ENCODE measurements at places on chromosomes 6 and 20.
A peak's percentile ranks its signal among the peaks of the same experiment; 100 is the strongest.

DNA sequence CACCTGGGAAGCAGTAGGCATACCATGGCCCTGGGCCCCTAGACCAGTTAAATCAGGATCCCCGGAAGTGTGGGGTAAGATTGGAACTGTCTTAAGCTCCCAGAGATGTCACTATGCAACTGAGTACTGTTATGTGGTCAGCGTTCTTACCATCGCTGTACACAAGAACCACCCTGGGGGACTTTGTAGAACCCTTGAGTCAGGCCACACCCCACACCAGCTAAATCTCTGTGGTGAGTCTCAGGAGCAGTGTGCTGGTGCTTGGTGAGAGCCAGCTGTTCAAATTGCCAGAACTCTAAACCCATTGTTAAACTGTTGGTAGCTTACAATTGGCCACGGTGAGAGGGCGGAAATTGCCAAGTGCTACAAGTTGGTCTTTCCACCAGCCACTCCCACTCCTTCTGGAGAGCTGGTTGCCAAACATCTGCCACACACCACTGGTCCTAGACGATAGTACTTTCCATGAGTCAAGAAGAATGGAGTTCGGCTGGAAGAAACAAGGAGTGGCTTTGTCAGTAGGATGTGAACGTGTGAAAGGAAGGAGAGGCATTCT is 80.5 kb upstream of the SYNDIG1 start:
- DNase-seq = no peak

- DNase-seq = peak; percentile 69
Observed at GRCh38 chr6:31795616-31796298, at the start of gene VARS1. Gene VARS1 (minus strand): TSS chr6:31795752. CDS start chr6:31795217, 535 bp downstream.

DNA sequence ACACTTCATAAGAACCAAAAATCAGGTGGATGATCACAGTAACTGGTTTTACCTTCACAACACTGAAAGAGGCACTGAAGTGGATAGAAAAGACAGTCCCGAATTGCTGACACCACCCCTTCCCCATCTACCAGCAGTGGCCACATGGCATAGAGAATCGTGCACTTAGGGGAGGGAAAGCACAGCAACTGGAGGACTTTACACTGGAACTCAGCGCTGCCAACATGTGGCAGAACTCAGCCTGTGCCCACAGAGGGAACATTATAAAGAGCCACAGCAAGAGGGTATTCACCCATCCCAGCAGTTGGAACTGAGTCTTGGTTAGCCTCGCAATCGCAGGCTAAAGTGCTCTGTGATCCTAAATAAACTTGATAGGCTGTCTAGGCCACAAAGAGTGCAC is 6.5 kb upstream of the KIAA1586 start:
- peak; percentile 4 for DNase-seq

GRCh38 chr20:10739566-10739965 is 65.8 kb upstream of the JAG1 start:
- no peak for DNase-seq

DNA sequence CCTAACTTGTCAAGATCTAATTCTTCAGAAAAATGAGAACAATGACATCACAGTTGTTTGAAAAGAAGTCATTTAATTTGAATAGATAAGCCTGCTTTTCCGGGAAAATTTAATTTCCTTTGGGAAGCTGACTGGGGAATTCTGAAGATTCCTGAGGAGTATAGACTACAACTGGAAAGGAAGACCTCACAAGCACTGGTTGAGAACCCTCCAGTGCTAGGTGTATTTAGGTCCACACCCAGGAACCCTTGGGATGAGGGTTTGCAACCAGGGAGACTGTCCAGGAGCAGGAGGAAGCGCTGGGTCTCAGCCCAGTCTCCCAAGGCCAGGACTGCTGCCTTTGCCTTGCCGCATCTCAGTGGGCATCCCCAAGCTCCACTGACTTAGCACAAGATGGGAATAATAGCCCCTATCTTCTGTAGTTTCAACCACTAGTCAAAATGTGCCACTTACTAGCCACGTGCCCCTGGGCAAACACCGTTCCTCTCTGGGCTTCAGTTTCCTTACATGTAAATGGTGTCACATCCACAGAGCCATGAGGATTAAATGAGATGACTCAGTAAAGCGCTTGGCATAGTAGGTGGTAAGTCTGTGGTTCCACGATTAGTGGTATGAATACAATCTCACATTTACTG is 6.9 kb upstream of the CD93 start:
- DNase-seq = no peak

DNA sequence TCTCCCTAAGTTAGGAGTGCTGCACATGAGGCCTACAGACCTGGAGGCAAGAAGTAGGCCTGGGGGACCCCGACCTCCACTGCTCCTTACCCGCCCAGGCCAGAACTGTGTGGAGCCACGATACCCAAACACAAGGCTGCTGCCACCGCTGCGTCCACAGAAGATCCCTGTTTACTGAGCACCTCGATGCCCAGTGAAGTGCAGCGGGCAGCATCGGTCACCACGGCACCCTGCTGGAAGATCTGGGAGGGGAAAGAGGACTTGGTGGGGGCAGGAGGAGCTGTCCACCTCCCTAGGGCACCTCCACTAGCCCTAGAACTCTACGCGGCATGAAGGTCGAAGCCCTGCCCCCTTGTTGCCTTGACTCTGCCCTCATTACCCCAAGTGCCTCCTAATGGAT is 9.9 kb downstream of the GGT7 start:
- no peak for DNase-seq

GRCh38 chr6:155116571-155116910 is 121.4 kb downstream of the TIAM2 start:
- DNase-seq = no peak

GRCh38 chr6:36038120-36038876 is 10.7 kb downstream of the MAPK14 start:
- DNase-seq = no peak

DNA sequence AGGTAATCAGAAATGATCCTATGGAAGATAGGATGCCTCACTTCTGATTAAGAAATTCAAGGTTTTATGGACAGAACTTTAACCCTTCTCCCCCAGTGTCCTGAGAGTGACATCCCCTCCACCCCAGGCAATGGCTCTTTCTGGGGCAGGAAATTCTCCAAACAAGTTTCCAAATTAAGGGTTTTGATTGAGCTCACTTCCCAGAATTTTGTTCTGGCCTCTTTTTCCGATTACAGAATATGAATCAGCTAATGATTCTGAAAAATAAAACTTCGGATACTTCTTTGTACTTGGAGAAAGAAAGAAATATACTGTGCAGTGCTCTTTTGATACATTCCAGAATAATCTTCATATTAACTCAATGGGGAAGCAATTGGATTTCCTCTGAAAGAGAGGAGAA is 32.8 kb upstream of the TASP1 start:
- no peak for DNase-seq

DNA sequence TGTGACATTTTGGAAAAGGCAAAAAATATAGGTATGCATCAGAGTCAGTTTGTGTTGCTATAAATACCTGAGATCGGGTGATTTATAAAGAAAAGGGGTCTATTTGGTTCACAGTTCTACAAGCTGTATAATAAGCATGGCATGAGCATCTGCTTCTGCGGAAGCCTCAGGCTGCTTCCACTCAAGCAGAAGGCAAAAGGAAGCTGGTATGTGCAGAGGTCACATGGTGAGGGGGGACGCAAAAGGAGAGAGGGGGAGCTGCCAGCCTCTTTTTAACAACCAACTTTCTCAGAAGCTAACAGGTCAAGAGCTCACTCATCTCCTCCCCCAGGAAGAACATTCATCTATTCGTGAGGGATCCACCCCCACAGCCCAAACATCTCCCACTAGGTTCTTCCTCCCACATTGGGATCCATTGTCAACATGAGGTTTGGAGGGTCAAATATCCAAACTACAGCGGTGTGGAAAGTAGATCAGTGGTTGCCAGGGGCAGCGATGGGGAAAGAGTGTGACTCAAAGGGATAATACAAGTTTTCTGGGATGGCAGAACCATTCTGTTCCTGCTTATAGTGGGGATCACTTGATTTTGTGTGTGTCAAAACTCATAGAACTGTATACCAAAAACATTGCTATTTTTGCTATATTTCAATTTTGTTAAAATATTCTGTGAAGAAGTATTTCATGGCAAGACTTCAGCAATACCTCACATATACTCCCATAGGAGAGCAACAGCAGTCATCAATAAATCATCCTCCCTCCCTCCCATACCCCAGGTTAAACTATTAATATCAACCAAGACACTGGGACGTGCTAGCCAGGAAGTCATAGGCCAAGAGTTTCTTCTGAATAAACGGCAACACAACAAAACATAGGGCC is 9.9 kb upstream of the FAM50B start:
- DNase-seq = no peak

DNA sequence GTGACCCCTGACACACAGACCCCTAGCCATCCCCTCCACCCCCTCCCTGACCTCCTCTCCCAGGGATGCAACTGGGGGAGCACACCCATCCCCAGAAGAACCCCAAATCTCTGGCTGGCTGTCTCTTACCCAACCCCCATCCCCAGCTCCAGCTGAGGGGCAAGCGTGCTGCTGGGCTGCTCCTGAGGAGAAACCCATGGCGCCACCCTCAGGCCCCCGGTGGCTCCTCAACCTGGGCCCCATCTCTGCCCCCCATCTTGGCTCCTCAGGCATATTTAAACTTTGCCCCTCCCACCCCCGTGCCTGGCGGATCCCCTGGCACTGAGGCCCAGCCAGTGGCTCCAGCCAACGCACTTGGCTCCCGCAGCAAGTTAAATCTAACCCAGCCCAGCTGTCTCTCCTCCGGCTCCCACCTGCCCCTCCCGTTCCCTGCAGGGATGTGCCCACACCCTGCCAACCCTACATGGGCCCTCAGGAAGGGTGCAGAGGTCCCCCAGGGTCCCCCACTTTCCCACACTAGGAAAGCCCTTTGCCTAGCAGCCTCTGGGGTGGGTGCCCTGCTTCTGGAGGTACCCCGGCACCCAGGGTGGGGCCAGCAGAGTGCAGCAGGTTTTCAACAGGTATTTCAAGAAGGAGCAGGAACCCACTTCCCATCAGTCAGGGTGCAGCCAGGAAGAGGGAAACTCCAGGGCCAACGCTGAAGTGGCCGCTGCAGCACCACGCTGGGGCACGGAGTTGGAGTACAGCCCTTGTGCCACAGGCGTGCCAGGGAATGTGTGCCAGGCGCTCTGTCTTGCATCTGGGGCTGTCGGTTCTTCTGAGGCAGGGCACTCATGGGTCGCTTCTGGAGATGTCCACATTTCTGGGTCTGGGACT is 5.3 kb upstream of the OSBPL2 start:
- no peak for DNase-seq

DNA sequence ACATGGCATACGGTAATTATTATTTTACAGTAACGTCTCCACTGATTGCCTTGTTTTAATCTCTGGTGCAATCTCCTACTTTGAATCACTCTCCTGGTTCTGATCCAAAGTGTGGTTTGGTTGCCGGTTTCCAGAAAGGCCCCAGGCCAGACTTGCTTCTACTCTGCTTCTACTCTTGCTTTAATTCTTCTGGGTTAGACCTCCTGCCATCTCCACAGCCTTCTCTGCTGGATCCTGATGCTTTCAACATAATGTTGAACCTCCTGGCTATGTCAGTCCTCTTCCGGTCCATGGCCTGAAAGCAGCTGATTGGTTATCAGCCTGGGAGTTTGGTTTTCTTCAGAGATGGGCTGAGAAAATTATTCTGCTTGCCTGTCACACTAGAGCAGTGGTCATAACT is 266.5 kb upstream of the RIMS1 start:
- no peak for DNase-seq

- DNase-seq = no peak
Observed at GRCh38 chr6:131642987-131643611, 6.0 kb downstream of the ENPP3 start.

DNA sequence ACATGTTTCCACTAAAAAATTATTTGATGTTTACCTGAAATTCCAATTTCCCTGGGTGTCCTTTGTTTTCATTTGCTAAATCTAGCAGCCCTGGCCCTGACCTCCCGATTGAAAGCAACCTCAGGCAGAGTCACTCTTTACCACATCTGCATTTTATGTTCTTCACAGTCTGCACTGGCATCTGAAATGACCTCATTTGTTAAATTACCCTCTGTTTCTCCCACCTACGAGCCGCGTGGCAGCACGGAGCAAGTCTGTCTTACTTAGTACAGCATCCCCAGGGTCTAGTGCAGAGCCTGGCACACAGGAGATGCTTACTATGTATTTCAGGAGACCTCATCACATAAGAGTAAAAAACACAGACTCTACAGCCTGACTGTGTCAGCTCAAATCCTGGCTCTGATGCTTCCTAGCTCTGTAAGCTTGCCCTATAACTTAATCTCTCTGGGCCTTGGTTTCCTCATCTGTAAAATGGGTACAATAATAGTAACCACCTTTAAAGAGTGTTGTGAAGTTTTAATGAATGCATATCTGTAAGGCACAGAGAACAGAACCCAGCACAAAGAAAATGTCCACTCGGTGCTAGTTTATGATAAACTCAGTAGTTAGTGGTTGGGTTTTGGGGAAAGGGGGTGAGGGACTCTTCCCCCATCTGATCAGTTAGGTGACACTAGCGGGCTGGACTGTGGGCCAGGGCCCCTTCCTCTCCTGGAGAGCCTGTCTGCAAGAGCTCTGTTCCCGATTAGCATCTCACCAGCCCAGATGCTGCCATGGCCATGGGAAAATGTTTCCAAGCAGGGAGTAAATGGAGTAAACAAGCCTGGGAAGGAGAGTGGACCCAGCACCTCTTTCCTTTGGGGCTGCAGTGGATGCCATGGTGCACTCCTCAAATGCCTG is 88.2 kb downstream of the PREX1 start:
- DNase-seq = no peak

- DNase-seq = no peak
Observed at GRCh38 chr6:88908598-88909548, 54.5 kb downstream of the RNGTT start.

DNA sequence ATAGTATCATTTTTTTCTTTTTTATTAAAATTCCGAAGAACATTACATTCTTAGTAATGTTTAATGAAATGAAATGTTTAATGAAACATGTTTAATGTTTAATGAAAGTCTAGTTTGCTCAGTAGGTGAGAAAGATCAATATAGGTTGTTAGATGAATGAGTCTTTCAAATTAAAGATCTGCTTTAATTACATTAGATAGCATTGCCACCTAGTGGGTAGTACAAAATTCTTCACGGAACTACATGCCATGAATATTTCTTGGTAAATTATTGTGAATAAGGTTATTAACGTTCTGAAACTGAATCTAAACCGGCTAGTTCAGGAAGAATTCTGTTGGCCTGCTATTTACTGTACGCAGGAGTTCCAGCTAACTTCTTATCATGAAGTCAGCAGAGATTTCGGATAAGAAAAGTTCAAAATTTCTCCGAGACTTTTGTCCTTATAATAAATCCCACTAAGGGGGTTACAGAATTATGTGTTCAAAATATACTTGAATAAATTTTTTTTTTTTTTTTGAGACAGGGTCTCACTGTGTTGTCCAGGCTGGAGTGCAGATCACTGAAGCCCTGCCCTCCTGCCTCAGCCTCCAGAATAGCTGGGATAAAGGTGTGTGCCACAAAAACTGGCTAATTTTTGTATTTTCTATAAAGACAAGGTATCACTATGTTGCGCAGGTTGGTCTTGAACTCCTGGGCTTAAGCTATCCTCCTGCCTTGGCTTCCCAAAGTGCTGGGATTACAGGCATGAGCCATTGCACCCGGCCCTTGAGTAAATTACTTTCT is 7.9 kb upstream of the GMNN start:
- DNase-seq = peak; percentile 68
